GM23338 (cell line): ENCODE measurements at places on chromosomes 2 and 18.

DNA sequence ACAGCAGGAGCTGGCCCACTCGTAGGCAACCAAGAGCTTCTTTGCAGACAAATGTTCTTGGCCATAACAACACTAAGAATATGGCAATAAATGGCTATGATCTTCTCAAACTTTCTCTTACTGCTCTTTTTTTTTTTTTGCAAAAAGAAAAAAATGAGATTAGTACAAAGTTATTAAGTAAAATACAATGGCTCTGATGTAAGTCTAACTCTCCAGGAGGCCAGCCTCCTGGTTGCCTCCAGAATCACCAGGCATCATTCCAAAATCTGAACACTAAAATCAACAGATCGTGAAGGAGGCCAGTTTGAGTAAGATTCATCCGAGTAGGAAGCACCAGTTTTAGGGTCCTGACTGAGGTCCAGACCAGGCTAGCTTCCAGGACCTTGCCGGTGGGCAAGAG lies 20.8 kb upstream of the FIGN start:
- no peak for DNase-seq

DNA sequence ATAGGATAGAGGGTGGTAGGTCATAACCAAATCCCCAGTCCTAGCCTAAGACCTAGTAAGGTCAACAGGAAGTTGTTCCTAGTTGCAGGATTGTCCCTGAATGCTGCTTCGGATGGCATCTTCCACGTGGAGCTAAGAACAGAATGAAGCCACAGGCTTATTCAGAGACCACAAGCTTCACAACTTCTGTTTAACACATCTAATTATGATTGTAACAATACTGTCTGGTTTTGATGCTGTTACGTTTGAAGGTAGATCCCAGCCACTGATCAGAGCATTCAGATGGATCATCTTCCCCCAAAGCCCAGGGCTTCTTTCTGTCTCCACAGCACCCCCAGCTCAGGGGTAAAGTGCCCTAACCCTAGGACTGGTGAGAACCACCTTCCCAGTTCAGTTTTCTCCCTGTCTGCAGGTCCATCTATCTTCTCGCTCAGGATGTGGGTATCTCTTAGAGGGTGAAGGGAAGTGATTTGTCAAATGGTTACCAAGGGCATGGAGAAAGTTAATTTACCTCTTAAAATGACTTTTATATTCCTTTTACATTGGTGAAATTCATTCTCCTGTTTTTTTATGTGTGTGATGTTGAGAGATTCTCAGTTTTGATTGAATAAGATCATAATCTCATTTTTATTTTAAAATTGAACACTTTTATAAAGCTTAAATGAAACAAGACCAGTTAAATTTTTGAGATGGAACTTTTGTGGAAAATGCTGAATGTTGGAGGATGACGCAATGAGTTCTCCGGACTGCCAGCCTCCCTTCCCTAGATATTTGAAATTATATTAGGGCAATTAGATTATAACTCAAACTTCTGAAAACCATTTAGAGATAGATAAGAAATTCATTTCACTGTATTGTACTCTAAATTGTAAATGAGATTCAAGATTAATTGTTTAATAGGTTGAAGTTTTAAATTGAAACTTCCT lies 66.5 kb downstream of the RHBDD1 start:
- DNase-seq, result no peak

DNA sequence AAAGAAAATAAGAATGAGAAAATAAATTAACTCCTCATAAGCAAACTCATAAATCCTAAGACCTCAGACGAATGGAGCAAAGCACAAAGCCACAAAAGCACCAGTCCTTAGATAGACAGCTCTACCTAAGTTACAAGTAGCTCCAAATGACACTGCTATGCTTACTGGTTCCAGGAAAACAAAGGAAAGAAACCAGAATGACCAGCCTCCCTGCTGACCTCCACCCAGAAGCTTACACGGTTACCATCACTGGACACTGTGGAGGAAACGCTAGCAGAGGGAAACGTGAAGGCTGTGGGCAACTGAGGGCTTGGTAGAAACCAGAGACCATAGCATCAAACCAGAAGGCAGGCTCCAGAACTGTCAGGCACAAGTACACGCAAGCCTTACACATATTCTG lies 67.8 kb downstream of the STK39 start:
- no peak for DNase-seq

GRCh38 chr18:5817816-5818215 lies 77.5 kb downstream of the TMEM200C start:
- DNase-seq, result no peak

- peak; percentile 74 for DNase-seq
Measured at GRCh38 chr2:10787176-10787968, 25.2 kb downstream of the PDIA6 start.

DNA sequence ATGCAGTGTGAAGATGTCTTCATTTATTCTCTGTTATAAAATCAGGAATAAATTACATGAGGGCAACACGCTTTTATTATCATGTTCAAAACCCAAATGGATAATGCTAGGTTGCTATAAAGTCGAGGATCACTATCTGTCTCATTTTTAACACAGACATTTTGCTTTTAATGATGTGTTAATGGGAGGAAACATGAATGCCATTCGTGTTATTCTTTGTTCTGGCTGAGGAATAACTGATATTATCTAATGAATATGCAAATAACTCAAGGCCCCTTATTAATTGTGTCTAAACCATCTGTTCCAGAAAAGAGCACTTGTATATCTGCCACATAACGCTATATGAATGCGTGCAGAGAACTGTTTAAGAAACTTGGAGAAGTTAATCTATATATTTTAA lies 576.1 kb downstream of the DCDC2C start:
- no peak for DNase-seq

GRCh38 chr2:236959876-236960275 lies 125.8 kb upstream of the COPS8 start:
- DNase-seq, result no peak

DNA sequence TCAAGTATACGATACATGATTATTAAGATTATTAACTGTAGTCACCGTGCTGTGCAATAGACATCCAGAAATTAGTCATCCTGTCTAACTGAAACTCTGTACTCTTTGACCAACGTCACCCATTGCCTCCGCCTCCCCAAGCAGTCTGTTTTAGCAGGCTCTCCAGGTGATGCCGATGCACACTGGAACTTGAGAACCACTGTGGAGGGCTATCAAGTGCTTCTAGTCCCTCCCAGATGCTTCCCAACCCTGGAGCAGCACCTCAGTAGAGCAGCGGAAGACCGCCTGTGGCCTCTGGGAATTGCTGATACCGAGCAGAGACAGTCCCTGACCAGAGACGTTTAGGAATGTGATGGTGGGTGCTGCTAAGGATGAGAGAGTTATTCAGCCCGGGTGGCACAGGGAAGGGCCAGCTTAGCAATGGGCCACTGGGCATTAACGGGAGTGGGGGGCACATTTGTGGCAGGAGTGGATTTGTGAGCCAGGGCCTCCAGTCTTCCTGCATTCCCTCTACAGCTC lies 50.7 kb downstream of the LIPG start:
- peak; percentile 44 for DNase-seq

DNA sequence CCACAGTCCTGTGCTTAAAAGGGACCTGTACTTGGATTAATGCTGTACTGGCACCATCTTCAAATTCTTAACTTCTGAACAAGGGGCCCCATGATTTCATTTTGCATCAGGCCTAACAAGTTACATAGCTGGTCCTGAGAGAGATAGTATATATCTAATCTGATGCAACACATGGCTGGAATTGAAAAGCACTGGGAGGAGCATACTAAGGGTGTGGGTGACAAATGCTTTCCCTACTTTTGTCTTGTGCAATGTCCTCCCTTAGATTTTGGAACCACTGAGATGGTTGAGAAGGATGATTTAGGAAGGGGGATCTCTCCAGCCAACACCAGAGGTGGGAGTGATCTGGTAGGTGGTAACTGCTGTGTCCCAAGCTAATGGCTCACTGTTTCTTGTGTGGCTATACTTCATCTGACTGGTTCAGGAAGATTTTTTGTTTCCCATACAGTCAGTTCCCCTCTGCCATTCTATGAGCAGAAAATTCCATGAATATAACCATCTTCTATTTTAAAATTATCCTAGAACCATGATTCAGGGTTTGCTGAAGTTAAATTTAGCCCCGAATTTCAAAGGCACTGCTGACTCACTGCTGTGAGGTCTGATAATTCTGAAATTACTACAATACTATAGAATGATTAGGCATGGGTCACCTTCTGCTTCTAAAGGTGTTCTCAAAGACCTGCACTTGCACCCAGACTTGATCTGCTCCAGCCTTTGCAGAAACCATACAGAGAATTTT lies 108.3 kb upstream of the NCKAP5 start:
- DNase-seq, result no peak

DNA sequence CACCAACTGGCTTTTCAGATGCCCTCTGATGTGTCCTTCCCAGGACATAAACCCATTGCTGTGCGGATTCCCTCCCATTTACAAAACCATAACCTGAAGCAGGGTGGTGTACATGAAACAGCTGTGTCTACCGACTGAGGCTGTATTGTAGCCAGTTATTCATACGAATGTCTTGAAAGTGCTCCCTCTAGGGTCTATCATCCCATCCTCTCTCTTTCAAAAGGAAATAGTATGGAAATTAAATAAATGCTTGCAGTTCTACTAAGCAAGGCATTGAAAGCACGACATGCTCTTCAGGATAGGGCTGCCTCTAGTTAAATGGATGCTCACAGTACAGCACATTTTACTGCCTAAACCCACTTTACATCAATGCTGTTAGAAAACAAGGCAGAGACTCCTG lies 112.2 kb upstream of the PXDN start:
- DNase-seq, result no peak

DNA sequence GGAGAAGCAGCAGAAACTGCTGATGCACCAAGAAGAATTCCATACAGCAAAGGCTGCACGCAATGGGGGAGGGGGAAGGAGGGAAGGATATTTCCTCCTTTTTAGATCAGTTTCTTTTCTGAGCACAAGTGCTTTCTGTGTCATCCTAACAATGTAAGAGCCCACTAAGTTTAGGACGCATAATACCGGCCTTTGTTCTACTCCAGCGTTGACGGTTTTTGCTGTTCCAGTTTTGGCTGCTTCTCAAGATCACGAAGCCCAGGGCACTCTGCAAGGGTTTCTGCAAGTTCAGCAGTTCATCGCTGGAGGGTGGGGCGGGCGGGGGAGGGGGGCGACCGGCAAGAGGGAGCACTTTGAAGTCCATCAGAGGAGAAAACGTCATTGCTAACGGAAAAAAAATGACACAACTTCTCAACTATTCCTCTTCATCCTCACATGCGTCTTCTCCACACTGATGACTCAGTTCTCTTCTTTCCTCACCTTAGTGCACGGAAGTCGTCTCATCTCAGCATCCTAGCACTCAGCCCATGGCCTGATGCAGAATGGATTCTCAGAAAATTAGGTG lies 8.7 kb downstream of the FAM178B start:
- DNase-seq, result peak; percentile 37

DNA sequence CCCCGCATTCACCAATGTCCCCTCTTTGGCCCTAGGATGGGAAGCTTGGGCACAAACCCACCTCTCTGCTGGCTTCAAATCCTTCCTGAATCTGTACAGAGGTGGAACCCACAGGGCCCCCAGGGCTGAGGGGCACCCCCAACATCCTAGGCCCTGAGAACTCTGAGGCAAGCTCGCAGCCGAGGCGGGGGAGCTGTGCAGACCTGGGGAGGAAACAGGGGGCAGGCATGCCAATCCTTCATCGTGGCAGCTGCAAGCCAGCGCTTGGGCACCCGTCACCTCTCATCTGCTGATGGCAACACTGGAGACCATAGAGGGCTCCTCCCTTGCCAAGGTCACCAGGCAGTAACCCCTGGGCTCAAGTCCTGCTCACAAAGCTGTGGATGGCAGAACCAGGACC lies 10.8 kb downstream of the ECEL1 start:
- DNase-seq, result no peak

- no peak for DNase-seq
Measured at GRCh38 chr2:20190170-20190569, 34.8 kb downstream of the SDC1 start.
